ENCODE measurements at places on chromosomes 1 and 21. TPM values are rescaled to one million over a fixed set of nuclear protein-coding genes. Genes with fewer than 3 reads are reported as not detected.

Gene DMRTA2
- 0.06 TPM for total RNA-seq

Gene OR6N2
- total RNA-seq, result not detected

Gene GSTM1
- total RNA-seq, result not detected

Gene SGIP1
- total RNA-seq, result not detected

Gene LMOD1
- not detected for total RNA-seq

Gene KCNK2
- total RNA-seq, result not detected

Gene PLA2G2C
- not detected for total RNA-seq

Gene DCDC2B
- total RNA-seq, result not detected

Measured in A549 treated with dexamethasone at 1 μM for 4 hours (cell line).